ENCODE measurements at places on chromosomes 2 and 18. TPM values are rescaled to one million over a fixed set of nuclear protein-coding genes. Genes with fewer than 3 reads are reported as not detected.

Gene DQX1
- not detected for total RNA-seq

Gene HOXD12
- total RNA-seq: not detected

Gene TUBB8B
- 0.69 TPM for total RNA-seq

Gene SLC5A7
- 14.3 TPM for total RNA-seq

Gene GATA6
- 0.23 TPM for total RNA-seq

Gene HOXD11
- total RNA-seq: not detected

Gene ERMN
- total RNA-seq: 1.2 TPM

Gene SS18
- total RNA-seq: 61.1 TPM

Gene NT5C1B
- not detected for total RNA-seq

Gene GLI2
- 1.2 TPM for total RNA-seq

Data from diencephalon (tissue), 1 donor.